ENCODE measurements at places on chromosomes 3 and 15.
A peak's percentile ranks its signal among the peaks of the same experiment; 100 is the strongest.

GRCh38 chr15:82660378-82660777 lies 13.2 kb upstream of the CPEB1 start:
- DNase-seq = no peak

- DNase-seq = peak; percentile 11
Observed at GRCh38 chr3:128725547-128726022, 398 bp upstream of the RAB7A start.

DNA sequence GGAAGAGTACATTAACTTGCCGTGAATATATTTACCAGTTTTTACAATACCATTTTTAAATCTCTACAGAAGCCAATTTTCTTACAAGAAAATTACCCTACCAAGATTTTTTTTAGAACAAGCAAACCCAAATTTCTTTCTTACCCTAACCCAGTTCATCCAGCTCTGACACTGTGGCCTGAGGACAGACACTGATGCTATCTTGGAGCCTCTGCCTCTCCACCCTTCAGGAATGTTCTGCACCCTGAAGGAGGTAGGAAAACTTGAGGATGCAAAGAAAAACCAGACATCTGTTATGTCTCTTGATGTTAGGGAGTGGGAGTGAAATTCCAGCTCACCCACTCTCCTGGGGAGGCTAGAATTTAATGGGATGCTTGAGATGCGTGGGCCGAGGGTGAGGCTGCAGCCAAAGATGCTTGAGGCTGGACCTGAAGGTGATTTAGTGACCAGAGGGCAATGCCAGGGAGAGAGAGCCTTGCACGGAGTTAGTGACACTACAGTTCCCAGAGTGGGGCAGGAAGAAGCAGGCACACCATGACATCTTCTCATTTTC lies 69.9 kb downstream of the LIPC start:
- DNase-seq = no peak

DNA sequence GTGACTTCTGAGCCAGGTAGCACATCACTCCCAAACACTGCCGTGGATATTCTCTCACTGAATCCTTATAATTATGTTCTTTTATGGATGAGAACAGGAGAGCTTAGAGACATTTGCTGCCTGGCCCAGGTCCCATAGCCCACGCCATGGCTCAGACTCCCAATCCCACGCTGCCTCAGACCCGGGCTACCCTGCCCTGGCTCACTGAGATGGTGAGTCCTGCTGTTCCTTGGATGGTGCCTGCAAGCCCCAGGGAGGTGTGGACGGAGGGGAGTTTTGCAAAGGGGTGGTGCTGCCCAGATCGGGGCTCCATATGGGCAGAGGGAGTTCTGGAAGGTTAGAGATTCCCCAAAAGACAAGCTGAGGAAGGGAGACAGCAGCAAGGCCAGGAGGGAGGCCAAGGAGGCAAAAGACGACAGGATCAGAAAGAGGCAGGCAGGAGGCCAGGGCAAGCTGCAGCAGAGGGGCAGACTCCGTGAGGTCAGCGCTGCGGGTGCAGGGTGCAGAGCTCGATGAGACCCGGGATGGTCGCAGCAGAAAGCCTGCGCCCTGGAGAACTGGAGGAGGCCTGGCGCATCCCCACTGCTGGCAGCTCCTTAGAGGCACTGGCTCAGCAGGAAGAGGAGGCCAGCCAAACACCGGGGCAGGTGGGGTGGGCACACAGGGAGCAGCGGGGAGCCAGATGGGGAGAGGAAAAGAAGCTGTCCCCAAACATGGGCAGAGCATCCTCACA lies 95.7 kb upstream of the ALDH1A3 start:
- no peak for DNase-seq

GRCh38 chr3:33644582-33644981 lies 73.5 kb downstream of the CLASP2 start:
- no peak for DNase-seq

- DNase-seq = no peak
Observed at GRCh38 chr3:133706033-133706432, 40.2 kb upstream of the TF start.
